8988T (cell line): ENCODE measurements at places on chromosomes 1 and 21.

DNA sequence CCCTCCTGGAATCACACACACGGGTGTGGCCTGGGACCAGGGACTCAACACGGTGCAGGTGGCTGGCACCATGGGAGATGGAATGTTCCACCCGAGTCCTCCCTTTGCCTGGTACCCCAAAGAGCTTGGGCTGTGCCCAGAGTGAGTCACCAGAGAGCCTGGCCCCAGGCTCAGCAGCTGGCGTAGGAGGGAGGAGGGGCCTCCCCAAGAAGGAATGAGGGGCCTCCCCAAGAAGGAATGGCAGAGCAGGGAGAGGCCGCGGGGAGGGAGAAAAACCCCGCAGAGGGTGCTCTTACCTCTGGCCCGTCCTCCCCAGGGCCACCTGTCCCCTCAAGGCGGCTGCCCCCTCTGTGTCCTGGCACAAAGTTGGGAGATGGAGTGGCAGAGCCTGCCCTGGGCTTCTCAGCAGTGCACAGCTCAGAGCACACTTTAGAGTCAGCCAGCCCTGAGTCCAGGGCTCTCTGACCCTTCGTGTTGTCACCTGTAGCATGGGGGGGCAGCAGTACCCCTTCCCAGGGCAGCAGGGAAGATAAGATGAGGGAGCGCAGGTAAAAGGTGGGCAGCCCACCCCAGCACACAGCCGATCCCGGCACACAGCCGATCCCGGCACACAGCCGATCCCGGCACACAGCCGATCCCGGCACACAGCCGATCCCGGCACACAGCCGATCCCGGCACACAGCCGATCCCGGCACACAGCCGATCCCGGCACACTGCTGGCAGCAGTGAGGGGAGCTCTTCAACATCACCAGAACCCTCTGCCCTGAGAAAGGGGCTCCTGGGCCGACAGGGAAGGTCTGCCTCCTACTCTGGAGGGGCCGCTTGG lies 20.2 kb upstream of the KCNAB2 start:
- DNase-seq: no peak

DNA sequence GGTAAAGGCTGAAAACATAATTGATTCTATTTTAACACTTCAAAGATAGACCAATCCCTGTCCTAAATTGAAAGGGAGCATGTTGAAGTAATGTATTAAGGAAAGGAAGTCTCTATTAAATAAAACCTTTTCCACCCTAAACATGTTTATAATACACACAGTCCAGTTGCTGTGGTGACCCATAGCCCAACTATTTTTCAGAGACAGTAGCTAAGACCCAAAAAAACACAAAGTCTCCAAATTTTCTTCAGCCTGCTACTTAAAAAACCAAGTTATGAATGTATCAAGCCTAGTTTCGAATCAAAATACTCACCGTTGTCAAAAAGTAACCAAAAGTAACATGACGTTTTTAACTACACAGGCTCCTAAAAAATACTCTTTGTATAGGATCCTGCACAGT lies 1.6 kb downstream of the ELK4 start:
- DNase-seq: no peak

- no peak for DNase-seq
These were observed 15.2 kb downstream of the ITPKB start for GRCh38 chr1:226723657-226724532.

DNA sequence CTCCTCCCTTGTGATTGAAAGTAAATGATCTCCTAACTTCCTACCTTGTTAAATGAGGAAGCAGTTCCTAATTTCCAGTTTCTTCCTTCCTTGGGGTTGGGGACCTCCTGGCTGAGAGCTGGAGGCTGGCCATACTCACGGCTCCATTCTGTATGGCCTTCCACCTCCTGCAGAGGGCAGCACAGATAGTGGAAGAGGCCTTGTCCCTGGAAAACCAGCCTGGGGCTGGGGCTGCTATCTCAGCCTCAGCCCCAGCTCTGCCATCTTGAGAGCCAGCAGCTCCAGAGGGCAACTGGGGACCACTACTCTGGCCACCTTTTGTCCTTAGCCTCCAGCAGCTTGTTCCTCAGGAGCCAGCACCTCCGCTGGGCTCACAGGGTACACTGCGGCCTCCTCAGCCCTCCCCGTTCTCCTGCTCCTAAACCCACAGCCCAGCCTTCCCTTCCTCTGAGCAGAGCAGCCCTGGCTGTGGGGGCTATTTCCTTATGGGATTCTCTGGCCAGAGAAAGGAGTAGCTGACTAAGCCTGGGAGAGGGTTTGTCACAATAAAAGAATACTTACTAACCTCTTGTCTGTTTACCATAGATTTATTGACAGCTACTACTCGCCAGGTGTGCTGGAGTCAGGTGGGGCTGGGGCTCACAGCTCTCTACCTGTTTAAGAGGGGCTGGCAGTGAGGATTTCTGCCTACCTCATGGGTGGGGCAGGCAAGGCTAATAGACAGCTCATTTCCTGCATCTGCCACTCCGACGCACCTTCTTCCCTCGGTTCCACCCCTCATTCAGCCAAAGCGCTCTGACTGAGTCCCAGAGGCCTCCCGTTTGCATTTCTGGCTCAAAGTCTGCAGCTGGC lies 6.3 kb downstream of the TMEM234 start:
- DNase-seq: peak; percentile 71

DNA sequence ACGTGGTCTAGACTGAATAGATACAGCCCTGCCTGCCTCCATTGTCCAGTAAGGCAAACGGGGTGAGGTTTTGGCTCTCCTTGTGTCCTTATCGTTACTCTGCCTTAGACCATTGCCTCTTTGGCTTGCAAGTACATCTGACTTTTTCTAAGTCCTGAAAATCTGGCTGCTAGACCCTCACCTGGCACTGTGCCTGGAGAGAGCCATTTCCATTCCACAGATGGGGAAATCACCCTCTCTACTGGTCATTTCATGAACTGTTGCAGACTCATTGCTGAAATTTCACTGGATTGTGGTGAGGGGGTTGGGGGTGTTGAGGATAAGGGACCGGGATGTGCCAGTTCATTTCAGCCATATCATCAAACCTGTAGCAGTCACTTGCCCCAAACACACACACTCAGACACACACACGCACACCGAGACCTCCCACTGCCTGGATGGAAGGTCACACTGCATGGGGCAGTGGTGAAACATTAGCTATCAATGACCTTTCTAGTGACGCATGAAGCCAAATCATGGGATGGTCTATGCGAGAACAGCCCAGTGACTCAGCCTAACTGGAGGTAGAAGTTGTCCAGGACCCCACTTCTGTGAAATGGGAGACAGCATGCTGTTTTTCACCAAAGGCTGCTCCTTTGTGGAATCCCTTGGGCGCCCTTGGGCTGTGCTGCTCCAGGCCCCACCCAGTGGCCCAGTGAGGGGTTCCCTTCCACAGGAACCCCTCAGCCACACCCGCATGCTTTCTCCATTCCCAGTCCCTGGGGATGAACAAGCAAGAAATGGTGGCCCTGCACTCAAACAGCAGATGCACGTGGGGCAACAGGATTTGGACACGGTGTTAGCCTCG lies 34.9 kb upstream of the VASH2 start:
- no peak for DNase-seq

- DNase-seq: no peak
These were observed 13.9 kb downstream of the PLA2G2F start for GRCh38 chr1:20153000-20153418.

- peak; percentile 35 for DNase-seq
These were observed 96.9 kb downstream of the PAPPA2 start for GRCh38 chr1:176559878-176560277.

- no peak for DNase-seq
These were observed 432.3 kb downstream of the DPYD start for GRCh38 chr1:97488530-97488929.

DNA sequence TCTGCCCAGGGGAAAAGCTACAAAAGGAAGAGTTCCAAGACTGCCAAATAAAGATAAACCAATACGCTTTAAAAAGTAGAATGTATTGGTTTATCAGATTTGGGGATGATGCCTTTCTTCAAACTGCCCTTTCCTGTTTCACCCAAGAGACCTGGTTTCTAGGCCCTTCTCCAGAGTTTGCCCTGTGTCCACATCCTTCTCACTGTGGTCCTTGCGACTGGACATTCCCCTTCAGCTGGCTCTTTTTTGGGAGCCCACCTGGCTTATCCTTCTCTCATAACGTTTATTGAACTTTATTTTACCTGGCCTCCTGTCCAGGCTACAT lies 490 bp upstream of the CZIB start:
- DNase-seq: no peak

DNA sequence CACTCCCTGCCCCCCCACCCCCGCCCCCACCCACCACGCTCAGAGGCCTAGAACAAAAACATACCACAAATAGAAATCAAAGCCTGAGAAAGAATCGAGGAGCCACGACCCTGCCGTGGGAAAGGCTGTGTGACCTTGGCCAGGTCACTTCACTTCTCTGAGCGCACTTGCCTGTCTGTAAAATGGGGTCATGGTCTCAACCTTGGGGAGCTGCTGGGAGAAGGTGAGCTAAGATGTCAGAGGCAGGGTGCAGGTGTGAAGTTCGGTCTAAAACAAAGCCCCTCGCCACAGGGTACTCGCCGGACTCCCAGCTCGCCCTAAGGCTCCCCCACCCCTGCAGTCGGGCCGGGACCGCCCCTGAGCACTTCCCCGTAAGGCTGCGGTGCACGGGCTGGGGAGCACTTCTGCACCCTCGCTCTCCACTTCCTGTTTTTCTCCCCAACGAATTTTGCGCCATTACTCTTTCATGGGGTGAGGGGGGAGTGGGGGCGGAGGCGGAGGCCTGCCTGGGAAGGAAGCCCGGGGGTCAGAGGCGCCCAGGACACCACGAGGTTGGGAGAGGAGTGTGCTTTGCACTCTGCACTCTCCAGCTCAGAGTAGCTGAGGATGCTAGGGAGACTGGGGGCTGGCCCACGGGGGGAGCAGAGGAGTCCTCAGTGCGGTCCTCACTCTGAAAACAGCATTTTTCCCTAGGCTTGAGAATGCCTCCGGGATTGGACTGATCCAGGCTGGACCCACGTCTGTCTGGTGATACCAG lies 21.9 kb upstream of the PIK3CD start:
- DNase-seq: no peak

- DNase-seq: no peak
These were observed 142.9 kb downstream of the LRRC7 start for GRCh38 chr1:69710484-69711189.

- DNase-seq: no peak
These were observed 14.3 kb upstream of the PROK1 start for GRCh38 chr1:110436635-110437034.

DNA sequence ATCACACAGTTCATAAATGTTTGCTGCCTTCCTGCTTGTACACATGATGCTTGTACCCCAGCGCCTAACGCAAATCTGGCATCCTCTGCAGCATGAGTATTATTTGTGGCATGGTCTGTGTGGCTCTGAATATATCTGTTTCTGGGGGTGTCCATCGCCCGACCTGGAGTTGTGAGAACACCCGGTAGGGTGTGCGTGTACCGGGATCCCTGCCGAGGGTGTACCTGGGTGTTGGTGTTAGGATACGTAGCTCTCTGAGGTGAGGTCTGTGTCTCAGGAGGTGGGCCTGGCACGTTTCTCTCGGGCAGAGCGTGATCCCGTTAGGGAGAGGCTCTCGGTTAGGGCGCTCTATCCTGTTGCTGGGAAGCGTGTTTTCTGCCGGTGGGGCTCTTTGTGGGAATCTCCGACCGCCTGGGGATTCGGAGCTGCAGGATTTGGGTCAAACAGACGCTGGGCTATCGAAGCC lies 10.4 kb upstream of the CDC20 start:
- DNase-seq: no peak

DNA sequence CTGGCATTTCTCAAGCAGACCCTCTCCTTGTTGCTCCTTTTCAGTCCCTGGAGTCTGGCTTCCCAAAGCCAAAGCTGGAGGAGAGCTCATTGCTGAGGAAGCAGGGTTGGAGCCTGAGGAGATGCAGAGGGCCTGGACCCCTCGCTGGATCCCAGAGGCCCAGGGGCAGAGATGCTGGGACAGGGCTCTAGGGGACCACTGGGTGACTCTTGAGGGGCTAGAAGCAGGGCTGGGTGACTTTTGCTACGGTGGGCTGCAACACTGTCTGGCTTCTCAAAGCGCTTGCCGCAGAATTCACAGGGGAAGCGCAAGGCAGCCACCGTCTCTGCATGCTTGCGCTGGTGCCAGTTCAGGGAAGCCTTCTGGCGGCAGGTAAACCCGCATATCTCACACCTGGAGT lies 8.8 kb downstream of the ZNF692 start:
- DNase-seq: no peak

- no peak for DNase-seq
These were observed 27.1 kb upstream of the KCNK2 start for GRCh38 chr1:215055281-215055935.

DNA sequence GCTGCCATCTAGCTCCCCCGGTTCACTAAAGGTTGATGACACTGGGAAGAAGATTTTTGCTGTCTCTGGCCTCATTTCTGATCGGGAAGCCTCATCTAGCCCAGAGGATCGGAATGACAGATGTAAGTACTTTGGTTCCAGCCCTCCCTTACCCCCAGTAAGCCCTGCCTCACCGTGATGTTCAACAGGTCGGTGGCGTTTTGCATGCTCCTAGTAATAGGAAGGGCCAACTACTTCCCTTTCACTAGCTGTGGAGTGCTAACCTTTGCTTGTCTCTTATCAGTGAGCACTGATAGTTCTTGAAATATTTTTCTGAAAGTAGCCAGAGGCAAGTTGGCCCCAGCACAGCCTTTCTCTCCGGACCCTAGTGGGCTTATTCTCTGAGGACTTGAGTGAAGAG lies 7.5 kb downstream of the RNF220 start:
- DNase-seq: no peak

GRCh38 chr1:200173097-200173618 lies 145.6 kb downstream of the NR5A2 start:
- no peak for DNase-seq

GRCh38 chr1:19311503-19311930 lies 427 bp downstream of the AKR7A2 start:
- DNase-seq: no peak

DNA sequence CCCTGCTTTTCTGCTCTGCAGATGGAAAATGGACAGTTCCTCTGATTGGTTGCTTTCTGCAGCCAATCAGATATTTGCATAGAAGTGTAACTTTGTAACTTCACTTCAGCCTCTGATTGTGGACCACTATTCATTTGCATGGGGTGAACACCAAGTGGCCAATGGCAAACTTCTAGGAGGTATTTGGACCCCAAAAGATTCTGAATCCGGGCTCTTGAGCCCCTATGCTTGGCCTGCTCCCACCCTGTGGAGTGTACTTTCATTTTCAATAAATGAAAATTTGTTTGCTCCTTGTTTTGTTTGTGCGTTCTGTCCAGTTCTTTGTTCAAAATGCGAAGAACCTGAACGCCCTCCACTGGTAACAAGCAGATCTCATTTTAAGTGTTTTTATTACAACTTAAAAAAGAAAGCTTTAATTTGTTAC lies 6.4 kb upstream of the GSTM4 start:
- DNase-seq: no peak

GRCh38 chr1:22490309-22490708 lies 38.7 kb downstream of the ZBTB40 start:
- DNase-seq: no peak
